ENCODE measurements at places on chromosomes 6 and 20.
A peak's percentile ranks its signal among the peaks of the same experiment; 100 is the strongest.

DNA sequence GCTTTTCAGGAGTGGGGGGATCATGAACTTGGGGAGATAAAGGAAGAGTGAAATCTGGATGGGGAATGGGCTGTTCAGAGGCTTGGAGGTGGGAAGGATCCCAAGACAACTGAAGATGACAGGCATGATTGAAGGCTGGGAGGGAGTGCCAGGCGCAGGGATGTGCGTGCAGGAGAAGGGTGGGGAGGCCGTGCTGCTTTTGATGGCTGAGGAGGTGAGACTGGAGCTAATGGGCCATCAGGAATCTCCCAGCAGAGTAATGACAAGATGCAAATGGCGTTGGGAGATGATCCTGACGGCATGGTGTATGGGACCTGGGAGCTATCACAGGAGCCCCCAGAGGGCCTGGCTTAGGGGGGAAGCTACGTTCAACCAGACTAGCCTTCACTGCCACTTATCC, 1.6 kb downstream of the CPNE5 start:
- DNase-seq, result no peak

GRCh38 chr6:110488606-110489190, 12.3 kb upstream of the SLC22A16 start:
- DNase-seq, result no peak

- DNase-seq, result no peak
Observed at GRCh38 chr6:164037171-164037870, 622.8 kb downstream of the QKI start.

GRCh38 chr6:45698046-45698445, 317.6 kb downstream of the CLIC5 start:
- no peak for DNase-seq

- peak; percentile 56 for DNase-seq
Observed at GRCh38 chr6:152642578-152643375, 5.6 kb upstream of the SYNE1 start.

DNA sequence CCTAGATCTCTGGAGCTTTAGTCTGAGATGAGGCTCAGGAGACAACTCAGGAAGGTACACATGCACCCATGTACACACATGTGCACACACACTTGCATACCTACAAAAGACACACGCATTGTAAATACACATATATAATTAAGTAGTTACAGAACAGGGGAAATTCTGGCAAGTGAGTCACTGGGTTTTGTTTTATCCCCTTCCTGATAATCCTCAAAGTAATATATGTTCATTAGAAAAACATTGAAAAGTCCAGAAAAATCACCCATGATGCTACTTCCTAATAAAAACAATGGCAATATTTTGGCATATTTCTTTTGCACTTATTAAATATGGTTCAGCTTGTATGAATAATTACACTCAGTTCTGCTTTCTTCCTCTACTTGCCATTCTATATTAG, 115.3 kb upstream of the ECI2 start:
- no peak for DNase-seq

GRCh38 chr6:46190889-46191288, 20.1 kb upstream of the ENPP5 start:
- DNase-seq, result no peak

- no peak for DNase-seq
Observed at GRCh38 chr20:3237958-3238615, 903 bp downstream of the SLC4A11 start.

DNA sequence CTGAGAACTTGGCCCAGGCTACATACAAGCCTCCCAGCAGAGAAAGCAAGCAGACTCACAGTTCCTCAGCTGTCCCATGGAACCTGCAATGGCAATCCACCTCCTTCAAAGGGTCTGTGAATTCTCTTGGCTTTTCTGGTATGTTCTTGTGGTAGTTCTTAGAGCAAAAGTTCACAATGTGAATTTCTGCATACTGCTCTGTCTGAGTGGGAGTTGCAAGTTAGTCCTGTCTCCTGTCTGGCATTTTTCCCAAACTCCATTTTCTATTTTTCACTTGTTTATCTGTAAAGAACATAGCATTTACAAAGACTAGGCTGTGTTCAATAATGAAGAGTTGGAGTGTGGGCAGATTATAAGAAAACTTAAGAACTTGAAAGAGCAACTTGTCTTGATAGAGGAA, 269.9 kb downstream of the BCKDHB start:
- DNase-seq, result no peak

GRCh38 chr6:36962874-36963273, 8.3 kb downstream of the PI16 start:
- no peak for DNase-seq

- DNase-seq, result no peak
Observed at GRCh38 chr6:134287859-134288537, 29.9 kb downstream of the SGK1 start.

- DNase-seq, result no peak
Observed at GRCh38 chr20:31542201-31542842, 28.1 kb downstream of the HM13 start.

DNA sequence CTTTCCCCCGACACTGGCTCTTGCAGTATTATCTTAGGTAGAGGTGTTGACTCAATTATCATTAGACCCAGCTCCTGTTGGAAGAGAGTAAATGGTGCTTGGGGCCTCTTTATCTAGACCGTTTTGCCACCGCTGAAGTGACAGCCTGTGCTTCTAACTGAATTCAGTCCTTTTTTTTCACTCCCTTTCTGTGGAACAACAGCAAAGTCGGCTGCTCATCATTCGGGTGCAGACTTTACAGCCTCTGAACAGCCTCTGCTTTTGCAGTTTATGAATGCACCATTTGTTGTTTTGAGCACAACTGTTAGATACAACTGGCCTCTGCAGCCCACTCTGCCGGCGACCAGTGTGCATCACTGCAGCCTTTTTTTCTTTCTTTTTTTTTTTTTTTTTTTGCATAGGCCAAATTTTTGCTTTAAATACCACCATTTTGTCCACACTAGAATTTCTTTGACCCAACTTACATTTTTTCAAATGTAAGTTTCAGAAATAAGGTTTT, 35.8 kb downstream of the RREB1 start:
- DNase-seq, result no peak

DNA sequence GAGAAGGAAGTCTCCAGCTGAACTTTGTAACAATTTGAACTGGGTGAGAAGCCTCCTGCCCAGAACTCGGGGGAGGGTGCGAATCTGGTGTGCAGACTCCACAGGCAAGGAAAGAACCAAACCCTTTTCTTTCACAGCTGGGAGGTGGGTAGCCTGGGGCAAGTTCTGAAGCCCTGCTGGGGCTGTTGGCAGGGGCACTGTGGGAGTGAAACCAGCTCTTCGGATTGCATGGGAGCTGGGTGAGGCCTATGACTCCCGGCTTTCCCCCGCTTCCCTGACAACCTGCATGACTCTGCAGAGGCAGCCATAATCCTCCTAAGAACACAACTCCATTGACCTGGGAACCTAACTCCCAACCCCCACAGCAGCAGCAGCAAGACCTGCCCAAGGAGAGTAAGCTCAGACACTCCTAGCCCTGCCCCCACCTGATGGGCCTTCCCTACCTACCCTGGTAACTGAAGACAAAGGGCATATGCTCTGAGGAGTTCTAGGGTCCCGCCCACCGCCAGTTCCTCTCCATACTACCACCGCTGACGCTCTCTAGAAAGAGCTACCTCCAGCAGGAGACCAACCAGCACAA, 37.5 kb downstream of the SOD2 start:
- no peak for DNase-seq

DNA sequence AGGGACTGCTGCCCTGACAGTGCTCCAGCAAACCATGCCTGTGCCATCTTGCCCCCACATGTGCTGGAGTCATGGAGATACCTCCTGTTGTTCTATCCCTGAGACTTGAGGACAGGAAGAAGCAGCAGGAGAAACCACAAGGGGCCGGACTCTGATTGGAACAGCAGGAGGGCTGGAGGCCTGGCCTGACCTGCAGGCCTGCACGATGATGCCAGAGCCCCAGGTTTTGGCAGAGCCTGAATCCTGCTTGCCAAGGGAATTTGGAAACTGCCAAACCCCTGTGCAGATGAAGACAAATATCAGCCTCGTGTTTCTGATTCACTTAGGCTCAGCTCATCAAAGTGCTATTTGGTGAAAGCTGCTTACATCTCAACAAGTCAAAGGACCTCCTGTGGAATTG, 177.6 kb downstream of the MAFB start:
- DNase-seq, result no peak

GRCh38 chr20:3353646-3354045, 53.8 kb downstream of the DNAAF9 start:
- no peak for DNase-seq

DNA sequence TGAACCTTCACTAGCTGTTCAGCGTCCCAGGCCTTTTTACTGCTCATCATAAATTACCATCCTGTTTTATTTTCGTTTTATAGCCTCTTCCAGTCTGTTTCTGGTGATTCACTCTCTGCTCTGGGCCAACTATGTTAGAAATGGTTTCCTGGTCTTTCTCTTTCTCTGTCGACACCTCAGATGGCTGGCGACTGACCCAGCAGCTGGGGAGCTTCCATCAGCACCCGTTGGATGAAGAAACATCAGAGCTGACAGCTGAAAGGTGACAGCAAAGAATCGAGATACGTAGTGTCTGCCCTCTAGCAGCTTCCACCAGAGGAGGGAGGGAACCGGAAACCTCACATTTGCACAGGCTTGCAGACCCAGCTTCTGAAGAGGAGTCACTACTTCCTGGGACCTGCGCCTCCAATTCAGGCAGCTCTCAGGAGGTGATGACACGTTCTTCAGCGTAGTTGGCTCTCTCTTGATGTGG, 82.9 kb upstream of the MLN start:
- DNase-seq, result no peak

- no peak for DNase-seq
Observed at GRCh38 chr20:38136421-38137245, 28.4 kb downstream of the TGM2 start.

- DNase-seq, result no peak
Observed at GRCh38 chr6:22605736-22606135, 36.4 kb downstream of the HDGFL1 start.

DNA sequence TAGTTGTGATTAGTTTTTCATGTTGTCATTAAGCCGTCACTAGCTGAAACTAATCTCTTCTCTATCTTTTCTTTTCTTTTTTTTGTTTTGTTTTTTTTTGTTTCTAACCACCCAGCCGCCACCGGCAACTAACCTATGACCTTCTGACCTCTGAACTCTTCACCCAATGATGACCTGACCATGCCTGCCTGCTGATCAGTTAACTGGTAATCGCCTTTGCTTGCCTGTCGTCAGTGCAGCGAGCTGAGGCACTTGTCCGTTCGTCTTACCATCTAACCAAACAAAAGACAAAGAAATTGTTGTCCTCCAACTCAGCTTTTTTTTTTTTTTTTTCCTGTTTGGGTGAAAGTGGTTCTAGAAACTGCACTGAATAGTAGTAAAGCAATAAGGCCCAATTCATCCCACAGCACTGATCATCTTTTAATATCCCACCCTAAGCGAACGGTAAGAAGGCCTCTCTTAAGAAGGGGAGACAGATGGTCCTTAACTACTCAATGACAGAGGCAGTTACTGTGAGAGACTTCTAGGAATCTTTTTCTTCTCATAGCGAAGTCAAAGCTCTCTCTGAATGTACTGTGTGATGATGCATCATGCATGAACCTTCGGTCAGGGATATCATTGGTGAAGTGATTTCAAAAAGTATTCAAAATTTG, 156.2 kb downstream of the QKI start:
- DNase-seq, result no peak

DNA sequence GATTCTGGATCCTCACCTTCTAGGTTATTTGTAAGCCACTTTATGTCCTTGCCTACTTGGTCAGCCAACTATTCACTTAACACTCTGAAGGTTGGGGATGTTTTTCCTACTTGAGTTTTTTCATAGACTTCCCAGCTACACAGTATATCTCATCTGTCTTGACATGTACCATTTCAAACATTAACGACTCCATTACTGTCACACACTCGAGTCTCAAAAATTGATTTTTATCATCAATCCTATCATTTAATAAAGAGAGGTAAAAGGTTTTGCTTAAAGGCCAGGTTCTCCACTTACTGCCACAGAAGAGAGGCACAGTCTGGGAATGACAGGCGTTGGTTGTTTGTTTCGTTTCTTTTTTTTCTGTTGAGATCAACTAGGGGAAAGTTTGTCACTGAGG, 38.2 kb upstream of the LAMP5 start:
- no peak for DNase-seq

GRCh38 chr20:20199361-20200160, 147.2 kb downstream of the CFAP61 start:
- DNase-seq, result peak; percentile 84

DNA sequence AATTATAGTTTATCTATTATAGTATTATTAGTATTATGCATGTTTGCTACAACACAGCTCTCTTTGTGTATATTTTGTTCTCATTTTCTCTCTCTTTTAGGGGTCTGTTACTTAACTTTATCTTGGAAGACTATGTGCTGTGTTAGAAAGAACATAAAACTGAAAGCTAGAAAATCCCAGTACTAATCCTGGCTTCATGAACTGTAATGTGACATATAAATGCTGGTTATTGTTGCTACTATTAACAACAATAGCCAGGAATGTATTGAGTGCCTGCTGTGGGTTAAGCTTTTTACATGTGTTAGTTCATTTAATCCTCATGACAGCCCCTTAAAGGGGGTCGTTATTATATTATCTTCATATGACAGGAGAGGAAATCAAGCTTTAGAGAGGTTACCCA, 170.0 kb upstream of the DTNBP1 start:
- no peak for DNase-seq

DNA sequence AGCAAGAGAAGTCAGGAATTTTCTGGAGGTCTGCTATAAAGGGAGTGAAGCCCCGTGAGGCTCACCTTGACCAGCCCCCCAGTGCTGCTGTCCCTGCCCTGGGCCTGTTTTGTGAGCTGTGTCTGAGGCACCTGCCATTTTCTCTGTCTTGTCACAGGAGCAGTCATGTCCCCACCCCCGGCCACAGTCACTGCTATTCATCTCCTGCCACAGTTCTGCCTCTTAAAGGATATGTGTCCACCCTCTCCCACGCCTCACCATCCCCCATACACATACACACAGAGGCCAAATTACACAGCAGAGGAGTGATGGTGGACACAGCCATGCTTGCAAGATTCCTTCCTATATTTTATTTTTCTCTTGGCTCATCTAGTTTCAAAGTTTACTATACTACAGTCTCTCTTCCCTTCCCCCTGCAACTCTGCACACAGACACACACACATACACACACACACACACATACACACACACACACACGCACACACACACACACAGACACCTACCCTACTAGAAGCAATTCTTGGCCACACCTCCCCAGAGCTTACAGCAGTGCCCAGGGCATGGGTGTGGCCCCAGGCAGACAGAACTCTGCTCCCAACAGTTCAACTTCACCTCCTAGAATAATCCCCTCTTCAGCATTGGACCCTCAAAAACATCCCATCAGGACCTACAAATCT, 68.7 kb upstream of the TAB2 start:
- peak; percentile 3 for DNase-seq

DNA sequence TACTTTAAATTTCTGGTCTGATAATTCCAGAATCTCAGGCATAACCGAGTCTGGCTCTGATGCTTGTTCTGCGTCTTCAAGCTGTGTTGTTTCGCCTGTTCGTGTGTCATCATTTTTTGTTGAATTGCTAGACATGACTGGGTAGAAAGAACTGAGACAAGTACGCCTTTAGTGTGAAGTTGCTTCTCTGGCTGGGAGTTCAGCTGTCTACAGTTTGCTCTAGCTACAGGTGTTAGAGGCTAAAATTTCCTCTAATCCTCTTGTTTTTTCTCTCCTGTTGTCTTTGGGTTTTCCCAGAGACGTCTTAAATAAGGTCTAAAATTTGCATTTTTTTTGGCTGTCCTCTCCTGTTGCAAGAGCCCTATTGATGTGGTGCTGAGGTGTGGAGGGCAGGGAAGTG, 100.3 kb downstream of the FAM50B start:
- DNase-seq, result no peak

- DNase-seq, result no peak
Observed at GRCh38 chr6:52584203-52584602, 7.3 kb upstream of the TRAM2 start.
